Chondrocyte (in vitro differentiated cells): ENCODE measurements at places on chromosomes 7 and 10. TPM values are rescaled to one million over a fixed set of nuclear protein-coding genes. Genes with fewer than 3 reads are reported as not detected.

DNA sequence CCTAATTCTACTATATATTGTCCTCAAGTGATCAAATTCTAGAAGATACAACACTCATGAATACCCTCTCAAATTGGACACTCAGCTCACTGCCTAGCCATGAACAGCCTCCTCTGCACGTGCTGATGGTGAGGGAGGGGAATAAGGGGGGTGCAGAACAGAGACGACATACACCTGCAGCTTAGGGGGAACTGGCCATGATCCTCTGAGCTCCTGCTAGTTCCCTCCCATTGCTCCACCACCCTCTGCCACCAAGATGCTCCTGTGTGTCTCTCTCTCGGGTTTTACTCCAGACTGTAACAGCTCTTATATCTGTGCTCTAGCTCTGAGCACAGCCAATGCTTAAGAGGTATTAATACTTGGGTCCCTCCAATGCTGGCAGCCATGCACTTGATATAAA, 70.7 kb downstream of the VOPP1 start:
- H3K27me3 ChIP-seq = no peaks in the 10 kb centered on the region
- DNase-seq = no peak

DNA sequence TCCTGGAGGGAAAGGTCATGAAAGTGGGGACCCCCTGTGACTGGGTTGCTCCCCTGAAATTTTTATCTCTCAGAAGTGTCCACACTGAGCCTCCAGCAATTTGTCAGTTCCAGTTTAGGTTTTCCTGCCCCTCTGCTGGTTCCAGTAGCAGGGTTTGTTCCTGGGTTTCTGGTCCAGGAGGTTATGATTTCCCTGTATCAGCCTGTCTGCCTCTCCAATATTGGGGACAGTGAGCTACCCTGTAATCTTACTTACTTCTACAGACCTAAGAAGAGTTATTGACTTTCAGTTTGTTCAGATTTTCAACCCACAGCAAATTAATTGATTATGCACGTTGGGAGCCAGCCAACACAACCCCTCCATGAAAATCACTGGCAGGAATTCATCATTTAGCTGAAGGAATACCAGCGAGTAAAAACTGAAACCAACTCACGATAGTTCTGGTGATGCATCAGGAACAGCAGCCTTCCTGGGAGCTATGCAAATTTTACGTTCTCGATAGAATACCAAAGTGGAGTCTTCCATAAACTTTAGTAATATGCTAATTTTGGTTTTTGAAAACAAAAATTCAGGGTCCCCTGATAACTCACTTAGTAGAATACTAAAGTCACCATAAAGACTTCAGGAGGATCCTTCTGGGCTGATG, 31.3 kb upstream of the IL15RA start:
- no peak overlapping the region for H3K4me3 ChIP-seq
- H3K4me1 ChIP-seq = no peaks in the 10 kb centered on the region
- H3K27ac ChIP-seq = no peak overlapping the region

Gene AGR2
- not detected in 3 replicates for total RNA-seq

GRCh38 chr7:15703732-15704131, 17.2 kb upstream of the MEOX2 start:
- H3K4me3 ChIP-seq = no peak overlapping the region
- no peaks in the 10 kb centered on the region for H3K4me1 ChIP-seq
- no peak overlapping the region for H3K27ac ChIP-seq

DNA sequence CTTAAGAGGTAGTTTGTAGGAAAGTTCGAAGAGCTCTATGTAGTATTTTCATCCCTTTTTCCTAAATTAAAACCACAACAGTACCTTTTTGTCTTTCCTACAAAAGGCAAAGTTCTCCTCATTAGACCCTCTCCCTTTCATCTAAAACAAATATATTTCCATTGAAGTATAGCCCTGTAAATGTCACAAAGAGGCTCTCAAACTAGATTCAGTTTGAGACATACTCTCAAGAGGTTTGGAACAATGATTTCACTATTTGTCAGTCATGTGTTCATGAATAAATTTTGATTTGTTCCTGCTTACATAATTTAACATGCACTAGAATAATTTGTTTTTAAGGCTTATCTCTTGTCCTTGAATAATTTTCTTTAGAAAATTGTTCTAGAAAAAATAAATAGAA, 12.2 kb downstream of the TAS2R16 start:
- H3K36me3 ChIP-seq = no peaks in the 10 kb centered on the region
- H3K27me3 ChIP-seq = peaks cover 2% of the 10 kb centered on the region
- no peak overlapping the region for H3K4me3 ChIP-seq
- DNase-seq = no peak
- H3K4me1 ChIP-seq = no peaks in the 10 kb centered on the region

DNA sequence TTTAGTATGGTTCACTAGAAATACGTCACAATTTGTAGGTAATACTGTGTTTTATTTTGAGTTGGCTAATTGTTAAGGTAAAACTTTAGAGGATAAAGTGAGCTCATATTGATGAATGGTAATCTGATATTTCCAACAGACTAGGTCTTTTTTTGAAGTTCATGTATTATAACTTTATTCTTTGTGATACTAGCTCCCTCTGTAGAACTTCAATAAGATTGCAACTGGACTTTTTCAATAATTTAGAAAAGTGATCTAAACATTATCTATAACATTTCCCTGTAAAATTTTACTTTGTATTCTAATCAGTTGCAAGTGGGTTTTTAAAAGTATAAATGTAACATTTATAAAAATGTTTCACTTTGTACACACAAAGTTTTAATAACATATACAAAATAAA, 83.5 kb downstream of the ADK start:
- no peak for DNase-seq
- H3K27ac ChIP-seq = no peak overlapping the region
- no peaks in the 10 kb centered on the region for H3K27me3 ChIP-seq
